ENCODE measurements at places on chromosomes 3 and 15.

GRCh38 chr15:36643551-36643950, 64.1 kb downstream of the CDIN1 start:
- DNase-seq = peak; percentile 4

DNA sequence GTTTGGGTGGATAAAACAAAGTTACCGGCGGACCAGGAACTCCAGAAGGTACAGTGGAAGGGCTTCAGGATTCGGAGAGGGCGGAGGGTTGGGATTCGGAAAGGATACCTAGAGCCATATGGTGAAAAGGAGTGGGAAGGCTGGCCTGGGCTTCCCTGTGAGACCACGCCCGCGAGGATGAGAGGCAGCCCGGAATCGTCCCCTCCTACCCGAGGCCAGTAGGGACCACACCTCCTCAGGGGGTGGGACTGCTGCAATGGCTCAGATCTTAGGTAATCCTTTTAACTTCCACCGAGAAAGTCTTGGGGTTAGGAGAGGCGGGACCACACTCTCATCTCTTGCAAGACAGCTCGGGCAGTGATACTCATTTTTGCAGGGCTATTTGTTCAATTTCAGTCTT, 511.3 kb downstream of the OCA2 start:
- peak; percentile 2 for DNase-seq

DNA sequence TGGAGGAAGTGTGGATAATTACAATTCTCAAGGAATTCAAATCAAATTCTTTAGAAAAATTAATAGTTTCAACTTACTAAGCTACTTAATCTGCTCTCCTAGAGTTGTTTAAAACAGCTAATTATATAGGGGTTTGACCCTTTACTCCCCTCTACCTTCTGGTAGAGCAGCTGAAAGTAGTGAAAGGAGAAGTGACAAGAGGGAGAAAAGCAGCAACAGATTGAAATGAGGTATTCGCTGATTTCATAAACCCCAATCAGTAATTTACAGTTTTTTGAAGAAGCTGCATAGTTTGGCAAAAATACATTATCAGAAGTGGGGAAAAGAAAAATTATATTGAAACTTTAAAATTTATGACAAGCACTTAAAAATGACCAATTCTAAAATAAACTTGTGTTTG, 52.8 kb downstream of the ZMAT3 start:
- DNase-seq = no peak

DNA sequence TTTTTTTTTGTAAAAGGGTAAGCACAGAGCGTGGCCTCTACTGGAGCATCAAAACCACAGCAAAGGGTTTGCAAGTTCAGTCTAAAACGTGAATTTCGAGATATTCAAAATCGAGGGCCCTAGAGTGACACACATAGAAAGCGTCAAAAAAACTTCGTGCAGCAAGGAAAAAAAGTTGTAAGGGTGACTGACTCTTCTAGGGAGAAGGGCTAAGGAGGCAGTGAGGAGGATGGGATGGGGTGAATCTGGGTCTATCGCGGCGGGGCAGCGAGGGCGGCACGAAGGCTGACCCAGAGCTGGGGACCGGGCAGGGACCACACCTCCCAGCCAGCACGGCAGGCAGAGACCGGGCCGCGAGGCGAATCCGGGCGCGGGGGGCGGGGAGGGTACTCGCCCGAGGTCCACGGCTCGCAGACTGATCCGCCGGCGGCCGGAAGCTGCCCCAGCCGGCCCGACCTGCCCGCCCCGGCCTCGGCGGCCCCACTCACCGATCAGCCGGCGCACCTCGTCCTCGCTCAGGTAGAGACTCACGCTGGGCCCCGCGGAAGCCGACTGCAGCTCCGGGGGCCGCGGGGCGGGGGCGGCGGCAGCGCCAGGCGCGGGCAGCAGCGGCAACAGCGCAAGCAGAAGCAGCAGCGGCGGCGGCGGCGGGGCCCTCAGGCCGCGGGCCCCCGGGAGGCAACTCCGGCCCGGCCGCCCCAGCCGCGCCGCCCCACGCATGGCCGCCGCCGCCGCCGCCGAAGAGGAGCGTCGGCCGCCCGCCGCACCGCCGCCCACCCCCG, 533 bp downstream of the RYK start:
- peak; percentile 63 for DNase-seq

DNA sequence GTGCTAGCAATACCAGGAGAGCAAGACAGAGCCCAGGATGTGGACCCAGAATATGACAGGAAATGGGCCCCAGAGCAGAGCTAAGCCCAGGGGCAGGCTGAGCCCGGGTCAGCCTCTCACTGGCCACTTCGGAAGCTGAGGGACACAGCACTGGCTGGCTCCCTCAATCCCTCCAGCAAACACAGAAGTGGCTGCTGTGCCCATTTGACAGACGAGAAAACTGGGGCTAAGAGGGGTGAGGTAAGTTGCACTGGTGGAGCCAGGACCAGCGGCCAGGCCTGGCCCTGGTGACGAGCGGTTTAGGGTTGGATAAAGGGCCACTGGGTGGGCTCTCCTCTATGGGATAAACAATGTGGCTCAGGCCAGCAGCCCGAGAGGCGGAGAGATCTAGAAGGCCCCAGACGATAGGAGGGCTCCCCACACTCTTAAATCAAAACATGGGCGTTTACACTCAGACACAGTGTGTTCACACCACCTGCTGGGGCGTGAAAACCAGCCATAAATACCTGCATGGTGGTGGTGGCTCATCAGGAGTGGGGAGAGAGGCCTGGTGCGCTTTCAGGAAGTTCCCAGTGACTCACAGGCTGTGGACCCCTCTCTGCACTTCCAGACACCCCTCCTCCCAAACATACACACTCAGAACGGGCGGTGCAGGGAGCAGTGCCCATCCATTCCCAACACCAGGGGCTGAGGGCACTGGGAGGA, 12.0 kb upstream of the LINGO1 start:
- no peak for DNase-seq

- DNase-seq = peak; percentile 78
These were observed 9.7 kb downstream of the EOMES start for GRCh38 chr3:27712136-27713077.

- DNase-seq = peak; percentile 67
These were observed 3.2 kb downstream of the GBE1 start for GRCh38 chr3:81758275-81758674.

- DNase-seq = no peak
These were observed 69.7 kb downstream of the MAGI1 start for GRCh38 chr3:65968996-65969395.

GRCh38 chr3:23668430-23668904, 137.3 kb upstream of the UBE2E1 start:
- peak; percentile 95 for DNase-seq

DNA sequence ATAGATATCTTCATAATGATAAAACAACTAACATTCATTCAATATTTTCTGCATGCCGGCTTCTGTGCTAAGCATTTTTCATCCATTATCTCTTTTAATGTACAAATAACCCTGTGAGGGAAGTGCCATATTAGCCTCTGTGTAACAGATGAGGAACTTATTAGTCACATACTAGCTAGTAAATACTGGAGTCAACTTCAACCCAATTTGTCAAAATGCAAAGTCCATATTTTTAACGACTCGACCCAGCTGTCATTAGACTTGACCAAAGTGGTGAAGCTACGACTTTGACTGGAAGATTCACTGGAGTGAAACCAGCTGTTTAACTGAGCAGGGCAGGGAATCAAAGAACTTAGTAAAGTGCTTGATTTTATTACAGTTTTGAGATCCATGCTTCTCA, 41.6 kb downstream of the PARP15 start:
- DNase-seq = no peak

DNA sequence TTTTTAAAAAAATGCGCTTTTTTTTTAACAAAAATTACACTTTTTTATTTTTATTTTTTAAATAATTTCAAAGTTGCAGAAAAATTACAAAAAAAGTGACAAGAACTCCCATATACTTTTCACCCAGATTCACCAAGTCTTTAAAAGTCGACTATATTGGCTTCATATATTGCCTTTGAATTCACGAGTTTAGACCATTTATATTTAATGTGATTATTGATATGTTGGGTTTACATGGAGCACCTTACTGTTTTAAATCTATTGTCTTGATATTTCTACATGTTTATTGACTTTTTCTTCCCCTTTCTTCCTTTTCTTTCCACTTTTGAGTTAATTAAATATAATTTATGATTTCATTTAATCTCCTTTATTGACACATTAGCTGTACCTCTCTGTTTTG, 127.2 kb downstream of the OPA1 start:
- no peak for DNase-seq

GRCh38 chr3:46981932-46982471, 2.5 kb downstream of the NBEAL2 start:
- DNase-seq = no peak

DNA sequence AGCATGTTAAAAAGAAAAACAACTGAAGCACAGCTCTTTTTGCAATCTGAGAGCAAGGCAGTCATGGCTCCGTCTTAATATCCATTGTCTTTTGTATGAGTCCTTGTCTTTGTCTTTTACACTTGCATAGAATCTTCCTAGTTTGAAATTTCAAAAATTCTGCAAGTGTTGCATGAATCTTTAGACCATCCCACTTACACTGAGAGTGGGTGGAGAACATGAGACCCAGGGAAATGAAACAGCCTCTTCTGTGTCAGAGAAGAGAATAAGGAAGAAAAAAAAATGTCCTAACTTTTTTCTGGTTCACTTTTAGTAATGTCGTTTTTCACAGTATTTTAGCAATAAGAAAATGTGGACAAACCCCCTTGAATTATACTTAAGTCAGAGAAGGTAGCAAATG, 12.1 kb upstream of the DCLK3 start:
- DNase-seq = no peak

GRCh38 chr3:42273361-42273760, 7.4 kb upstream of the CCK start:
- DNase-seq = no peak

- DNase-seq = peak; percentile 88
These were observed 208.4 kb upstream of the NANOGP8 start for GRCh38 chr15:35293353-35294130.

DNA sequence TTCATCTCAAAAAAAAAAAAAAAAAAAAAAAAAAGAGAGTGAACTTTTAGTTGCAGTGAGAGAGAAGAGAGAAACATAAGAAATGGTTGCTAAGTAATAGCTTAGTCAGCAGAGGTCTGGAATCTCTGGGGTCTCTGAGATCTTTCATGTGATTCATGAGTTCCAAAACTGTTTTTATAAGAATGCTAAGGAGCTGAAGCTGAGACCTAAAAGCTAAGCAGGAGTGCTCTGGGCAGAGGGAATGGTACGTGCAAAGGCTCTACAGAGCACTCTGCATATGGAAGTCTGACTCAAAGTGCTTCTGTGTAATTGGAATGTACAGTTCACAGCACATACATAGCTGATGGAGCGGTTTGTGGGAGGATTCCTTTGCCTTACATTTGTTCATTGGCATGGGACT, 66.3 kb upstream of the LRIG1 start:
- peak; percentile 31 for DNase-seq

DNA sequence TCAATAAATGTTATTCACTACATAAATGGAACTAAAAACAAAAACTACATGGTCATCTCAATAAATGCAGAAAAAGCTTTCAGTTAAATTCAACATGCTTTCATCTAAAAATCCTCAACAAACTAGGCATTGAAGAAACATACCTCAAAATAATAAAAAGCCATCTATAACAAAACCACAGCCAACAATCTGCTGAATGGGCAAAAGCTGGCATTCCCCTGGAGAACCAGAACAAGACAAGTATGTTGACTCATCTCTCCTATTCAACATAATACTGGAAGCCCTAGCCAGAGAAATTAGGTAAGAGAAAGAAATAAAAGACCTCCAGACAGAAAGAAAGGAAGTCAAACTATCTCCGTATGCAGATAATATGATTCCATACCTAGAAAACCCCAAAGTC, 759.9 kb downstream of the EPHA3 start:
- no peak for DNase-seq

DNA sequence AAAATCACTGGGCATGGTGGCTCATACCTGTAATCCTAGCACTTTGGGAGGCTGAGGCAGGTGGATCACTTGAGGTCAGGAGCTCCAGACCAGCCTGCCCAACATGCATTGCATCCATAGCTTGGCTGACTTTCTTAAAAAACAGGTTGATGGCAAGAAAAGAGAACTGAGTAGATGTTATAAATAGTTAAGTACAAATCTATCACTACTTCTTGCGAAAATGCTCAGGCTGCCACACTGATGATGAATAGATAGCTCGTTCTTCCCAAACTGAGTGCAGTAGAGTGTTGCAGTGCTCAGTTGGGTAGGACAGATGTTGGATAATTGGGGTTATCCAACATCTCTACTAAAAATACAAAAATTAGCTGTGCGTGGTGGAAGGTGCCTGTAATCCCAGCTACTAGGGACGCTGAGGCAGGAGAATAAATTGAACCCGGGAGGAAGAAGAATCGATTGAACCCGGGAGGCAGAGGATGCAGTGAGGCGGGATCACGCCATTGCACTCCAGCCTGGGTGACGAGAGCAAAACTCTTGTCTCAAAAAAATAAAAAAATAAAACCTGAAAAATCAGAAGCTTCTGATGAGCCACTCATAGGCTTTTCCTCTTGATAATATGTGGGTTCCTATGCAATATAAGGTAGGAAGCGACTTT, 1.2 kb downstream of the BTLA start:
- DNase-seq = no peak

- no peak for DNase-seq
These were observed 719 bp downstream of the FEZF2 start for GRCh38 chr3:62372621-62373041.

DNA sequence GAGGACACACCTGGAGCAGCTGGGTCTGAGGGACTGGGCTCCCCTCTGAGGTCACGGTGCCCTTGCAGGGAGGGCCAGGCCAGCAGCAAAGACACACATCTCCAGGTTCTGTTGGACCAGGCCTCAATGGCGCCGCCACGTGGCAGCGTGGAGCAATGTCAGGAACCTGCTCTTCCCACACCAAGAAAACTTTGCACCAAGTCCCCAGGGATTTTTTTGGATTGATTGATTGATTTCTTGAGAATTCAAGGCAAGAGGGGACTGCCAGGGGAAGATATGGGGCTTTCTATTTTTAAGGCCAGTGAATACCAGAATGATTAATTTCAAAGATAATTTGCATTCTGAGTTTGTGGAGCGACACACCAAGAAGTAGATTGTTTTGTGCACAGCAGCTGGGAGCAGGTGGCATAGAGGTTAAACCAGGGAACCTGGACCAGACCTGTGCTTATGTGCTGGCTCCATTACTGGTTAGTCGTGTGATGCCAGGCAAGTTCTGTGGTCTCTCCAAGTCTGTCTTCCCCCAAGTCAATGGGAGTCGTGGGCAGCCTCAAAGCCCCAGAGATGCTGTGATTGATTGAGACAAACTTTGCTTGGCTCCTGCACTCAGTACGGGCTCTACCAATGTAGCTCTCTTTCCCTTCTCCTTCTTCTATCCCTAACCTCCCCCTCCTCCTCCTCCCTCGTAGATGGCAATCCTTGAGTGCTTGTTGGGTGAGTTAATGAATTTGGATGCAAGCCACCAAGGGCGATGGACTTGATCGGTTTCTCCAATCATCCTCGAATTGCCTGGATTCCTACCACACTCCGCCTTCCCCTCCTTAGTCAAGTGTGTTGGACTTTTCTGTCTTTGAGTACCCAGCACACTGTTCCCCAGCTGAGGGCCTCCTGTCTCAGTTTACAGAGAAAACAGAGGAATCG, 96.2 kb upstream of the TRPM1 start:
- DNase-seq = no peak

Measured in RPMI7951 (cell line).